Breast epithelium (tissue), 4 donors: ENCODE measurements at places on chromosomes 5 and 9. TPM values are rescaled to one million over a fixed set of nuclear protein-coding genes. Genes with fewer than 3 reads are reported as not detected.

GNA14 gene
- total RNA-seq: 2.0 TPM

DNA sequence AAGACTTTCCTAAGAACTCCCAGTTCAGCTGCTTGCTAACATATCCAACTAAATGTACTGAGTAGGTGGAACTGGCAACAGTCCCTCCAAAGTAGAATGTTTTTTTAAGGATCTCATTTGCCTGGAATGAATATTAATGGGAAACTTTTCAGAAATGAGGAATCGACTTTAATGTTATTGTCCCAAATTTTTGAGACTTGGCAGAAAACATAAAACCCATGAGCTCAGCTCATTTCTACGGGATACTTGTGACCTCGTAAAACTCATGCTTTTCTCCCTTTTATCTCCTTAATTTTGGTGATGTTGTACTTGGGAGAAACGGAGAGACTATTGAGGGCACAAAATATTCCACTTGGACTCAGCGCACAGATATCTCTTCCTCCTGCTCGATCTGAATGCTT, 296.8 kb downstream of the EBF1 start:
- DNase-seq: no peak

GRCh38 chr9:124335320-124335707, 77.6 kb downstream of the NEK6 start:
- DNase-seq: no peak

DNA sequence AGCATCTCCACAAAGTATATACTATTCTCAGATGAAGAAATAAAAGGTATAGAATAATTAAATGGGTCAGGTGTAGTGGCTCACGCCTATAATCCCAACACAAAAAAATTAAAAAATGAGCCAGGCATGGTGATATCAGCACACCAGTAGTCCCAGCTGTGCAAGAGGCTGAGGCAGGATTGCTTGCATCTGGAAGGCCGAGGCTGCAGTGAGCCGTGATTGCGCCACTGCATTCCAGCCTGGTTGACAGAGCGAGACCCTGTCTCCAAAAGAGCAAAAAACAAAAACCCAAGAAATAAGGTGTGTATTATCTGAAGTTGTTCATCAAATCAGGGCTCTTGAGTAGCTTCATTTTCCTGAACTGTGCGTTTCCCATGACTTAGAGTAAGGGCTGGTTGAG, 83.2 kb upstream of the MYO10 start:
- DNase-seq: no peak

GRCh38 chr9:24846248-24846912, 300.7 kb upstream of the IZUMO3 start:
- DNase-seq: no peak

GRCh38 chr5:73909474-73909873, 283.5 kb downstream of the ARHGEF28 start:
- DNase-seq: no peak
